RPMI7951 (cell line): ENCODE measurements at places on chromosomes 7 and 10. TPM values are rescaled to one million over a fixed set of nuclear protein-coding genes. Genes with fewer than 3 reads are reported as not detected.

GRCh38 chr10:71750986-71751385 lies 22.3 kb downstream of the VSIR start:
- DNase-seq, result no peak

GRCh38 chr7:132232406-132232805 lies 343.9 kb downstream of the PLXNA4 start:
- no peak for DNase-seq

Gene OR6B1
- total RNA-seq, result not detected in 2 replicates

Gene MKI67
- total RNA-seq, result 41.8 and 48.5 TPM in 2 replicates

Gene KLF14
- total RNA-seq, result under 0.01 and 0.12 TPM in 2 replicates

Gene SPRN
- not detected in 2 replicates for total RNA-seq

- DNase-seq, result peak; percentile 3
These were observed 861.1 kb downstream of the TYW1 start for GRCh38 chr7:67857698-67858097.

GRCh38 chr10:72126184-72126871 lies 38.0 kb upstream of the SPOCK2 start:
- DNase-seq, result peak; percentile 56

DNA sequence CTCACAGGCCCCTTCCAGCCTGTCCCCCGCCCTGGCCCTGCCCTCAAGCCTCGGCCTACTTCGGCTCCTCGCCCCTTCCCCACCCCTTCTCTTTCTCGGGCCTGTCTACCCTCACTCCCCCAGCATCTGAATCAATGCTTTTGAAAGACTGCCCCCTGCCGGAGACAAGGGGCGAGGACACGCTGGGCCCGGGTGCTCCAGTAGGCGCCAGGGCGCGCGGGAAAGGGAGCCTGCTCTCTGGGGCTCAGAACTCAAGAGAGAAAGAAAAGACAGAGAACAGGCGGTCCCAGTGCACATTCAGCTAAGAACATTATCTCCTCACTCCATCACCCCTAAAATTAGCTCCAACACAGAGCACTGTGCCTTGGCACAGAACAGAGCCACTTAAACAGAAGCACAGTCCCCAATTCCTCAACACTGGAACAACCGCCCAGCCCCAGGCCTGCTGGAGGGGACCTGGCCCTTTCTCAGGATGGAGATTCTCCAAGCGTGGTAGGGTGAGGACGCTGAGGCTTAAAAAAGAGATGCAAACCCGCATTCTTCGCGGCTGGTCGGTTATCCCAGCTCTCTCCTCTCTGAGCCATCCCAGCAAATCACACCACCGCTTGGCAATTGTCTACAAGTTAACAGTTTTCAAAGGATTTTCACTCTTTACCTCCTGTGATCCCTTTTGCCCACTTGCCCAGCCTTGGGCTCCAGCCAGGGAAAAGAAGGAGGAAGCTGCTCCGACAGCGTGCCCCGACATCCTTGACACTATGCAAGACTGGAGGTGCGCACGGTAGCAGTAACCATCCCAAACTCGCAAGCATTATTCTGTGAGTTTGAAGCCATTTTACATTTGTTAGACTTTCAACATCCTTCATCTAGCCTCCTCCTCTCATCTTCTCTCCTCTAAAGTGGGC lies 2.1 kb downstream of the GIGYF1 start:
- peak; percentile 64 for DNase-seq

- no peak for DNase-seq
These were observed 654.1 kb upstream of the ZWINT start for GRCh38 chr10:57015187-57015586.

Gene ANKRD16
- total RNA-seq, result 3.5 and 5.8 TPM in 2 replicates

Gene TWIST1
- 32.0 and 36.8 TPM in 2 replicates for total RNA-seq

DNA sequence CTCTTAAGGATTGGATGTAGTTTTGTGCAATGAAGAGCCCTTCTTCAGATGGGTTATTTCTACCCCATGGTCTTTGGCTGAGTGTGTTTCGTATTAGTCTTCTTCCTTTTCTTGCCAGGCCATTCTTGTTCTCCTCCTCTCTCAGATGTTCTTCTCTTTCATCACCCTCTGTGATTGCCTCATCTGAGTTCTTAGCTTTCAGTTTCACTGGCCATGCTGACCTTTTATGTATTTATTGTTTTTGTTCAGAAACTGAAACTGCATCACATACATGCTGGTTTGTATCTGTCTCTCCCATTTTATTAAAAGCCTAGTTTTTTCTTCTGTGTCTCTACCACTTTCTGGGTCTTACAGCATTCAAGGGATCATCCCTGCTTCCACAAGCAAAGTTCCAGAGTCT lies 21.7 kb upstream of the PCGF5 start:
- peak; percentile 50 for DNase-seq

GRCh38 chr10:112517451-112517862 lies 70.4 kb downstream of the VTI1A start:
- no peak for DNase-seq

Gene AMZ1
- total RNA-seq, result 4.9 and 8.5 TPM in 2 replicates

DNA sequence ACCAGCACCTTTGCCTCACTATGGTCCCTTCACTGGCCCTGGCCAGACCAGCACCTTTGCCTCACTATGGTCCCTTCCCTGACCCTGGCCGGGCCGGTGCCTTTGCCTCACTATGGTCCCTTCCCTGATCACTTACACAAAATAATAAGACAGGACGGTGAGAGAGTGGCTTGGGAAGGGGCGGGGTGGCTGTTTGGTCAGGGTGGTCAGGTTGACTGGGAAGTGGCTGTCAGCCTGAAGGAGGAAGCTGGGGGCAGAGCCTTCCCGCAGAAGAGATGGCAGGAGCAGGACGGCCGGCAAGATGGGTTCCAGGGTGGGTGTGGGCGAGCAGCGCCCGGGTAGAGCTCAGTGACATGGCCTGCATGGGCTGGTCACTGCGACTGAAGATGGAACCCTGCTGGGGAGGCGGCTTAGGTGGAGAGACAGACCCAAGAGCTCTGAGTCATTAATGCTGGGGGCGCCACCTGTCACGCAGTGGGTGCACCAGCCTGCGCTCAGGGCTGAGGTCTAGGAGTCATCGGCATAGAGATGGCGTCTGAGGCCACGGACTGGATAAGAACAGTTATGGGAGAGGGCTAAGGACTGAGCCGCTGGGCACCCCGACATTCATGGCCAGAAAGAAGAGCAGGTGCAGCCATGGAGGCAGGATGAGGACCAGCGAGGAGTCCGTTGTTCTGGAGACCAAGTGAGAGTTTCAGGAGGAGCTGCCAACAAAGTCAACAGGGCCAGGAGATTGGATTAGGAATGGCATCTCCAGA lies 91.8 kb downstream of the CHST15 start:
- peak; percentile 36 for DNase-seq

Gene MOGAT3
- not detected in 2 replicates for total RNA-seq

GRCh38 chr7:73850781-73851207 lies 8.5 kb upstream of the METTL27 start:
- DNase-seq, result peak; percentile 98

DNA sequence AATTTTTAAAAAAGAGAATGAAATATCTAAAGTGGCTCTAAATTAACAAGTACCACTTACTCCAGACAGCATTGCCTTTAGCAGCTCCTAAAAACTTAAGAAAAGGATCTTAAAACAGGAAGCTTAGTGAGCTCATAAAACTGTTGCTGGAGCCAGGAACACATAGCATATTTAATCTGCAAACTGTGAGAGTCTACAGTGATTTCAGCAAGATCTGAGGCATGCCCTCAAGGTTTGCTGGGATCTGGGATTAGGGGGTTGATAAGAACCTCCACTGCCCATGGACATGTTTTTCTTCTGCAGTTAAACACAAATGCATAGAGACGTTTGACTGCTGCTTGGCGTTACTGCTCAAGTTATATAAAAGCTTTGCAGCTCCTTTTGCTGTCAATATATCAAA lies 3.8 kb downstream of the GLI3 start:
- DNase-seq, result peak; percentile 46

Gene MSS51
- total RNA-seq, result 0.24 and 0.39 TPM in 2 replicates

Gene CAV2
- 74.9 and 109 TPM in 2 replicates for total RNA-seq

Gene EN2
- total RNA-seq, result not detected in 2 replicates

Gene UPK3B
- not detected in 2 replicates for total RNA-seq
